Karpas-422 (cell line): ENCODE measurements at places on chromosomes 5 and 9. TPM values are rescaled to one million over a fixed set of nuclear protein-coding genes. Genes with fewer than 3 reads are reported as not detected.

DNA sequence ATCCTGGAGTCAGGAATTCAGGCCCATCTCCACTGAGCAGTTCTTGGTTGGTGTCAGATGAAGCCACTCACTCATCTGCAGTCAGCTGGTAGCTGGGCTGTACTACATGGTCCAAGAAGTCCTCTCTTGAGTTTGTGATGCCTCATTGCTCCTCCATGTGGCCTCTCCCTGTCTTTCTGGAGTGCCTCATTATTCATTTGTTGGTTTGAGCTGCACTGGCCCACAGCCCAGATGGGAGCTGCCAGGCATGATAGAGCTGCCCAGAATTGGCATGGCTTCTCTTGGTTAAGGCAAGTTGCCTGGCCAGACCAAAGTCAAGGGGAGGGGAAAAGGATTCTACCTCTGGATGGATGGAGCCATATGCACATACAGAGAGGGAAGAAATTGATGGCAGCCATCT, 8.0 kb downstream of the PTCD2 start:
- DNase-seq: no peak

GRCh38 chr9:134139081-134139480, 3.2 kb downstream of the WDR5 start:
- DNase-seq: no peak

Gene STPG3
- 0.61 and 0.86 TPM in 2 replicates for total RNA-seq

Gene HSDL2
- 18.4 and 47.3 TPM in 2 replicates for total RNA-seq

Gene CCNI2
- total RNA-seq: 0.15 TPM in 1 of 2 replicates, not detected in the other

- no peak for DNase-seq
Observed at GRCh38 chr5:61965069-61965468, 340.9 kb upstream of the KIF2A start.

DNA sequence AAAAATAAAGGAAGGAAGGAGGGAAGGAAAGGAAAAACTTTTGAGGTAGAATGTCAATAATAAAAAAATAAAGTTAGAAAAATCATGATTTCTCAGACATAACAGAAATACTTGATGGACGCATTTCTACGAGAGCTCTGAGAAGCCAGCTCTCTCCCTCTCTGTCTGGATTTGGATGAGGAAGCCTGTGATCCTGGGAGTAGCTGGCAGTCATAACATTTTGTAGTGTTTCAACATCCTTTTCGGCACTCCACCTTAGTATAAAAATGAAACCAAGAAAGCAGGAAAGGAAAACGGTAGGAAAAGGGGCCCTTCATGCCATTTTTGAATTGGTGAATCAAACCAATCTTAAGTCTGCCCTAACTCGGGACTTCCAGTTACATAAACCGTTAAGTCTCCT, 321.3 kb downstream of the EPB41L4A start:
- no peak for DNase-seq

DNA sequence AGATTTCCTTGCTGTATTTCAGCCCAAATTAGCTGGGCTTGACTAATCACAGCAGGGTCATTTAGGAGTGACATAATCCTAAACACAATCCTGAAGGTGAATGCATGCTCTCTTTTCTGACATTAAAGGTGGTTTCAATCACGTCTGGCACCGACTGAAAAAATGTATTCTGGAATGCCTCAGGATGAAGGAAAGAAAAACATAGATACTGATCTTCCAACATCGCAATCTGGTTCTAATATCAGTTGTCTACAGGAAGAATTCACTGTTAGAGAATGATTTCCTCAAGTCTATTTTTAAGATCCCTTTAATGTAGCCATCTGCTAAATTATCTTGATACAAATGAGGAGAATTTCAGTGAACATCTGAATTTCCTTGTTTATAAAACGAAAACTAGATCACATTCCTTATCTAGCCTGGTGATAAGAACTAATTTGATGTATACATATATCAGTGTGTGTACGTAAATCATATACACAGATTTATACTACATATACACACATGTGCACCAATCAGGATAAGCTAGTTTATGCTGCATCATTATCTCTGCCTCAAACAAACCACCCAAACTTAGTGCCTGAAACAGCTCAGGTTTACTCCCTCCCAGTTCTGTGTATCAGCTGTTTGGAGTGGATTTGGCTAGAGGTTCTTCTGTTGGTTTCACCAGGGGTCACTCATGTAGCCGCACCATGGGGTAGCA, 31.3 kb upstream of the TAS2R1 start:
- DNase-seq: no peak

Gene MARCOL
- total RNA-seq: not detected in 2 replicates

- no peak for DNase-seq
Observed at GRCh38 chr5:56464935-56465768, 232.0 kb upstream of the ANKRD55 start.

Gene FKTN
- total RNA-seq: 9.3 and 22.0 TPM in 2 replicates

Gene PPP2CA
- total RNA-seq: 72.2 and 88.7 TPM in 2 replicates

- no peak for DNase-seq
Observed at GRCh38 chr5:181024245-181025064, 15.6 kb upstream of the BTNL9 start.

DNA sequence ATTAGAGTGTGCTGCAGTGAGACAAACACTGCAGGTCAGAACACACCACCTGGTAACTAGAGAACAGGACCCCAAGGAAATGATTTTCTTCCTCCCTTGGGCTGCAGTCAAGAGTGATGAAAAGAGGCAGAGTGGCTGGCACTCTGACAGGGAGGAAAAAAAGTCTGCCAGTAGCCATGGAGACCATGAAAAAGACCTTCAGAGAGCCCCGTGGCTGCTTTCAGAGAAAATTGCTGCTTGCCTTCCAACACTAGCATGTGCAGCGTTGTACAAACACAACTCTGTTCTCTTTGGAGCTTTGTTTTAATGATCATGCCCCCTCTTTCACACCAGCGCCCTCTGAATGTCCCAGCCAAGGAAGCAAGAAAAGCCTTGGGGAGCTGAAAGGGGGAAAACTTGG, 68.8 kb downstream of the ANKRD55 start:
- DNase-seq: no peak

DNA sequence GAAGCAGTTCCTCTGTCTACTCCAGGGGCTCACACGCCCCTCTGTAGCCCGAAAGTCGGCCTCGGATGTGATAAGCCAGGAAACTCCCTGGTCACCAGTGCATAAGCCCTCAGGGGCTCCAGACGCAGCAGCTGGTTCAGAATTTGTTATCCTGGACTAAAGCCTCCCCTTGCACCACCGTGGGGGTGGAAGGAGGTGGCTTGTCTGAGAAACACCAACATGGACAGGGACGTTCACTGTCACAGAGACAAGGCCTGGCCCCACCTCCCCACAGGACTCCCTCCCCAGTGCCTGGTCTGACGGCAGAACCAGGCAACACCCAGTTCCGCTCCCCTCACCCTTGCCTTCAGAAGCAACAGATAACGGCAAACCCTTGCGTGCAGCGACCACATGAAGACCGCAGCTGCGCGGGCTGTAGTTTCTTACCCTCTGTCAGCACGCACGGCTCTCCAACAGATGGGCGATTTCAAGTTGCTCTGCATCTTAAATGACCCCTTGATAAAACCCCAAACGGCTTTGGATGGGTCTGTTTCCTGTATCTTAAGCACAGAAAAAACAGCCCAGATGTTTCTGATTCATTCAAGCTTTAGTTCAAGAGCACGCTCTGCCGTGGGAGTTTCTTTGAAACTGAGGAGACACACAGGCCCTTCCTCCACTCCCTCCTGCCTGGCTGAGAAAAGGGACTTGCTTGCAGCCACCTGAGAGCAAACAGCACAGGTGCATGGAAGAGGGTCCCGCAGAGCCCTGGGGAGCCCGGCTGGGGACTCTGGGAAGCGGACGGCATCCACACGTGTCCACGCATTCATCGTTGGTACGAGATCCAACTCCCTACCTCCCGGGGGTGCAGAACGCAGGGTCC, 44.7 kb upstream of the NKD2 start:
- no peak for DNase-seq

- no peak for DNase-seq
Observed at GRCh38 chr5:168214886-168215285, 76.6 kb upstream of the WWC1 start.
